SK-MEL-5 (cell line): ENCODE measurements at places on chromosomes 6 and 20.

GRCh38 chr6:38974389-38975151 lies 74.0 kb upstream of the GLP1R start:
- no peak for DNase-seq

- DNase-seq: no peak
Measured at GRCh38 chr6:8100159-8100854, 2.0 kb downstream of the EEF1E1 start.

DNA sequence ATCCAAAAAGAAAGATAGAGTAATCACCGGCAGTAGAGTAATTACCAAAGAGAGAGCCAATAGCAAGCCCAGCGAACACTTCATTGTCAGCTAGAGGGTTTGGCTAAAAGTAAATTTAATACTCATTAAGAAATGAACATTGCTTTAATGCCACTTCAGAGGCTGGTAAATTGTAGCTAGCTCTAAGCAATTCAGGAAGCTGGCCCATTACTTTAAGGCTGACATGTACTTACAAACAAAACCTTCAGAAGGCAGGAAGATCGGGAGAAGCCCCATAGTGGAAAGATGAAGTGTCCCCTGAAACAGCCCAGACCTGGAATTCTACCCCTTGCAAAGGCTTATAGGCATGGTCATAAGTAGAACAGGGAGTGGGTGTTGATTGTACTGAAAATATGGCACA lies 396.6 kb upstream of the ID4 start:
- no peak for DNase-seq

GRCh38 chr20:44938637-44939036 lies 21.6 kb downstream of the TOMM34 start:
- no peak for DNase-seq
